ENCODE measurements at places on chromosomes 16 and 17.

- peak; percentile 40 for DNase-seq
Observed at GRCh38 chr16:72400257-72401083, 228.5 kb upstream of the PMFBP1 start.

DNA sequence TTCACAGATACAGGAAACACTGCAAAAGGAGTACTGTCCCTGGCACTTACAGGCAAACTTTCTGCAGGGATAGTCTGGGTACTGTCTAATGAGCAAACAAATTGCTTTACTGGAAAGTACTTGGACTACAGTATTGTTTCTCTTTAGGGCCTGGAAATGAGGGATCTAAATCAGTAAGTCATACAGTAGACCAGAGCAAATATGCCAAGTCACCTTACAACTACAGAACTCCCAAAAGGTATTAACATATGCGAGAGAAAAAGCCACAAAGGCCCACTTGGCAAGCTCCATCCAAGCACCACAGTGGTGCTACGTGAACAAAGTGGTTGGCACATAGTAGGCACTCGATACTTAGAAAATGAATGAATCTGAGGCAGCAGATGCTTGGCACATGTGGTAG, 87.8 kb downstream of the ZZEF1 start:
- DNase-seq, result no peak

DNA sequence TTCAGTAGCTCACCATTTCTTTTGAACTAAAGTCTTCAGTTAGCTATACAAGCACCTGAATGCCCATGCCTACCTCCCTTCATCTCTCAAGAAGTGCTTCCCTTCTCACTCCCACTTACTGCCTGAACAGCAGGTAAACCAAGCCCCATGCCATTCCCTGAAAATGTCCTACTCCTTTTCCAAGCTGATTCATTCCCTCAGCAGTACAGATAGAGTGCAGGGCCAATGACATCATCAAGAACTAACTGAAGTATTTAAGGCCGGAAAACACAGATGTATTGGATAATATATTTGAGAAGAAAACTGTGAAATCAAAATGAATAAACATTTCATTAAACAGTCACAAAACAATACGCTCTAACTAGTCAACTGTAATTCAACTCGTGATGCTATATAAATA, 478.8 kb upstream of the CDH11 start:
- DNase-seq, result no peak

- no peak for DNase-seq
Observed at GRCh38 chr17:35048685-35049379, 14.7 kb downstream of the RFFL start.

GRCh38 chr17:51164911-51165679, 1.1 kb upstream of the NME2 start:
- DNase-seq, result no peak

GRCh38 chr17:56635641-56636040, 42.1 kb downstream of the NOG start:
- DNase-seq, result no peak

DNA sequence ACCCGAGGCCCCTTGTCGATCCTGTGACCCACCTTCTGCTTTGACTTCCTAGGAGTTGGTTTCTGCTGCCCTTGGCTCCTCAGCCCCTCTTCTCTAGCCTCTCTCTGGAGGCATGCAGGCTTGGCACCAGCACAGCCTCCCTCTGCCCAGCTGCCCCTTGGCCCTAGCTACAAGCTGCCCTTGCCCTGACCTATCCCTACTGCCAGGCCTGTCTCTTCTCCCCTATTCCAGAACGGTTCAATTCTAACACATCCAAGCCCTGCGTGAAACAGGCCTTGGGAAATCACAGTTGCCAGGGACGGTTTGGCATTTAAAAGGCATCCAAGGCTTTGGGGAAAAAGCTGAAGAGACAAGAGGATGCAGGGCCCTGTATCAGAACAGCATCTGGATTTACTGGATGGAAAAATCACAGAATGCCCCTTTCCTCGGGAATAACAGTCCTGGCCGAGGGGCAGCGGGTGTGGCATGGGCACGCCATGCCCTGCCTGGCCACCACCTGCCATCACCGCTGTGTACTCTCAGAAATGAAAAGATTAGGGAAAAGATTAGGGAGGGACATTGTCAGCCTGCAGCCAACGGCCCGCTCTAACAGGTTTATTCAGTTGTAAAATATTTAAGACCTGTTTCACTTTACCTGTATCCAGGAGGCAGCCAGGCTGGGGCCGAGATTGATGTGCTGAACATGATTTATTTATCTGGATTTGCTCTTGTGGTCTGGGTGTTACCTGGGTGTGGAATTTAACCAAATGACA, 15.8 kb downstream of the RAI1 start:
- DNase-seq, result no peak

All from hypothalamus (tissue), 51 donors.